ENCODE measurements at places on chromosomes 2 and 18. TPM values are rescaled to one million over a fixed set of nuclear protein-coding genes. Genes with fewer than 3 reads are reported as not detected.

DNA sequence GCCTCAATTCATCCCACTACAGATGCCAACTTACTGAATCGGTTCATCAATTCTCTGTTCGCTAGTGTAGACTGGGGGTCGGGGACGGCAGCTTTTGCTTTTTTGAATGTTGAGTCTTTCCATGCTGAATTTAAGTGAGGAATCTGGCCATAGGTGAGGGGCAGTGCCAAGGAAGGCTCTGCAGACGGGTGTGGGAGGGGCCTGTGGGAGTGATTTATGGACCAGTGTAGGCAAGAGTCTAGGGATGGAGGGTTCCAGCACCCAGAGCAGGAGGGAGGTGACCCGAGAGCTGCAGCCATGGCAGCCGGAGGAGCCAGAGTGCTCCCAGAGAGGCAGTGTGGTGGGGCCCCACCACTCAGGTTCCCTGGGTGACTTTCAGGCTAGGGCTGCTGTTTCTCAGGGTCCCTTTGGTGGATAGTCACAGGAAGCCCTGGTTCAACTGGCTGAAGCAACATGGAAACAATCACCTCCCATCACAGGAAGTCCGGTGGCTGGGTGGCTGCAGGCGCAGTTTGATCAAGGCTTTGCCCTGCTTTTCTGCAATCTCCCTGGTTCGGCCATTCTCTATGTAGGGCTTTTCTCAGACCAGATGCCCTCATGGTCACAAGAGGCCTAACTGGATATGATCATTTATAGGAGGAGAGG lies 16.9 kb upstream of the TEX44 start:
- DNase-seq, result no peak

- peak; percentile 89 for DNase-seq
Observed at GRCh38 chr2:54629914-54630857, 93.3 kb upstream of the EML6 start.

GRCh38 chr2:121287146-121287798 lies 2.3 kb upstream of the TFCP2L1 start:
- no peak for DNase-seq

GRCh38 chr2:235055891-235056516 lies 104.2 kb downstream of the SH3BP4 start:
- DNase-seq, result peak; percentile 33

DNA sequence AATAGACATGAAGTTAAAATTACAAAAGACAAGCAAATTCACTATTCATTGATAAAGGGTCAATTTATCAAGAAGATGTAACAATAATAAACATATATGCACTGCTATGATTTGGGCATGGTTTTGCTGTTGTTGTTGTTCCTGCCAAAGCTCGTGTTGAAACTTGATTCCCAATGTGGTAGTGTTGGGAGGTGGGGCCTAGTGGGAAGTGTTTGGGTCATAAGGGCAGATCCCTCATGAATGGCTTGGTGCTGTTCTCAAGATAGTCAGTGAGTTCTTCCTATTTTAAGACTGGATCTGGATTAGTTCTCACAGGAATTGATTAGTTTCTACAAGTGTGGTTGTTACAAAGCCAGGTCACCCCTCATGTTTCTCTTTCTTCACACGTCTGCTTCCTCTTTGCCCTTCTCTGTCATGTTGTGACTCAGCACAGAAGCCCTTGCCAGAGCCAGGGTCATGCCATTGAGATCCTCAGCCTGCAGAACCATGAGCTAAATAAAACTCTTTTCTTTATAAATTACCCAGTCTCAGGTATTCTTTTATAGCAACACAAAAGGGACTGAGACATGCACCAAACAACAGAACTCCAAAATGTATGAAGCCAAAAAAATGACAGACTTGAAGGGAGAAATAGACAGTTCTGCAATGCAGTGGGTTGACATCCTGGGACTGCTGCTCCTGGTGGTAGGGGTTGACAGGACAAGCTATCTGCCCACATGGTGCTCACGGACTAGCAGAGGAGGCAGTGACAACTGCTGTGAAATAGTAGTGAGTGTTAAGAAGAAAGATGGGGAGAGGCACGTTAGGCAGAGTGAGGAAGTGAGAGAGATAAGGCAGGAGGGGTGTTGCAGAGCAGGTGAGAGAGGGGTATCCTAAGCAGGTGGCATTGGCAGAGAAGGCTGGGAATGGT lies 18.6 kb upstream of the SKA1 start:
- peak; percentile 15 for DNase-seq

GRCh38 chr2:149562324-149562723 lies 25.3 kb downstream of the MMADHC start:
- peak; percentile 68 for DNase-seq

GRCh38 chr2:67256892-67257291 lies 140.2 kb upstream of the ETAA1 start:
- DNase-seq, result no peak

- DNase-seq, result no peak
Observed at GRCh38 chr2:27335311-27335710, 12.4 kb upstream of the MPV17 start.

CNTNAP5 gene
- total RNA-seq, result not detected

CYP1B1 gene
- 1.2 TPM for total RNA-seq

CTLA4 gene
- total RNA-seq, result not detected

Measured in RPMI7951 (cell line).